Gastrocnemius medialis (tissue), 4 donors: ENCODE measurements at places on chromosomes 4 and X.
A peak's percentile ranks its signal among the peaks of the same experiment; 100 is the strongest.

DNA sequence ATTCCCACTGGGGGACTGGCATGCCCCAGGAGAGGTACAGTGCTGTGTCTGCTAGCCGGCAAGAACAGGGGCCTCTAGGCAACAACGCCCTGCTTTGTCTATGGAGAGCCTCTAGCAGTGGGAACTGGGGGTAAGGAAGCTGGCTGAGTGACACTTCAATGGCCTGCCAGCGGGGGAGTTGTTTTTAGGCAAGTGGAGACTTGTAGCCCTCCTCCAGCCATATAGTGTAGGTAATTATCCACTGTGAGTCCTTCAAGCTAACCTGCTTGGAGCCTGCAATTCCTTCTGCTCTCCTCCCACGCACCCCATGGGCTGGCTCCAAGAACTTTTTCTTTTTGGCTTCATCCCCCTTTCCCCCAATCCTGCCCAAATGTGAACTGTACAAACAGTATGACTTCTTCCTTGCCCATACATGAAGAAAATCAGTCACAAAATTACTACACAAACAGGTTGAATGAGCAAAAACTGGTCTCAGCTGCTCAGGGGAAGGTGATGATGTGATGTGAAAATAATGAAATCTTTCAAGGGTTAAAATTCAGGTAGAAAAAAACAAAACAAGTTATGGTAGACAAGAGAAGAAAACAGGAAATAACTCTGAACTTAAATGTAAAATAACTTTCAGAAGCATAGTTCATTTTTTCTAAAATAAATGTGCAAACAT is 33.1 kb downstream of the LEF1 start:
- no peak for DNase-seq

GRCh38 chr4:10666616-10667015 is 18.0 kb downstream of the CLNK start:
- no peak for DNase-seq

GRCh38 chr4:56424697-56425514 is 10.5 kb downstream of the PPAT start:
- no peak for DNase-seq

GRCh38 chr4:145936997-145937901 is 1.4 kb downstream of the ZNF827 start:
- peak; percentile 83 for DNase-seq

- no peak for DNase-seq
Measured at GRCh38 chr4:77599378-77599777, 6.2 kb upstream of the CXCL13 start.

GRCh38 chrX:130418740-130419139 is 17.0 kb downstream of the RBMX2 start:
- DNase-seq = no peak

DNA sequence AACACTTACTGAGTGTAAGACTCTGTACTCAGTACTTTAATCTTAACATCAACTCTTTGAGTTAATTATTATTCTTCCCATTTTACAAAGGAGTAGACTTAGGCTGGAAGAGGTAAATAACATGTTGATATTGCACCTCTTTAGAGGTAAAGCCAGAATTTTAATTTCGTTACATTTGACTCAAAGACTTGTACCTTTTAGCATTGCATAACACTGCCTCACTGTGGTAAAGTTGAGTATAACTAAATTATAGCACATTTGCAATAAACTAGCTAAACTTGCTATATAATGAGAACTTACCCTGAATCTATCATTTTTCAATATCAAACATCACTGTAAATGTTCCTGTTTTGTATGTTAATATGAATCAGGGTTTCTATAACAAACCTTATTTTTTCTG is 218.5 kb downstream of the PRR32 start:
- DNase-seq = no peak

DNA sequence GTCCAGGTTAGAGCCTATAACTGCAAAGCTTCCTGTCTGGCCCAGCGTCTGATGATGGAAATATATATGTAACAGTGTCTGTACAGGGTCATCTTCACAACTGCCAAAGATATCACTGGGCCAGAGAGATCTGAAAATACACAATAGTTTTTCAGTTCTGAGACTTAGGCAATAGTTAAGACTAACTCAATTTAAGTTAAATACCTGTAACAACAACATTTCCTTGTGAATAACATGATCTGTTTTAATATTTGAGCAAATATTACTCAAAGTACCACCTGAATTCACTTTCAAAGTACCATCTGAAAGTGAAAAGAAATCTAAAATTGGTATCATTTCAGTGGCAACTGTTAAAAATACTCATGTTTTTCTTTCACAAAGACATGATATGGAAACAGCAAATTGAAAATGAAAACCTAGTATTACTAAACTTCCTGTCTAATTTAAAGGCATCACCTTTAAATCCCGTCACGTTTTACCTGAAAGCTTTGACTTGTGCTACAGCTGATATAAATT is 9.6 kb downstream of the ZAR1 start:
- DNase-seq = no peak

- no peak for DNase-seq
Measured at GRCh38 chr4:84826681-84827080, 139.8 kb downstream of the WDFY3 start.

- DNase-seq = no peak
Measured at GRCh38 chr4:110265001-110265400, 66.6 kb upstream of the ELOVL6 start.
